Erythroblast (primary cell): ENCODE measurements at places on chromosomes 13 and 19.

GRCh38 chr13:32310134-32310706, 4.9 kb downstream of the ZAR1L start:
- DNase-seq = peak; percentile 70

DNA sequence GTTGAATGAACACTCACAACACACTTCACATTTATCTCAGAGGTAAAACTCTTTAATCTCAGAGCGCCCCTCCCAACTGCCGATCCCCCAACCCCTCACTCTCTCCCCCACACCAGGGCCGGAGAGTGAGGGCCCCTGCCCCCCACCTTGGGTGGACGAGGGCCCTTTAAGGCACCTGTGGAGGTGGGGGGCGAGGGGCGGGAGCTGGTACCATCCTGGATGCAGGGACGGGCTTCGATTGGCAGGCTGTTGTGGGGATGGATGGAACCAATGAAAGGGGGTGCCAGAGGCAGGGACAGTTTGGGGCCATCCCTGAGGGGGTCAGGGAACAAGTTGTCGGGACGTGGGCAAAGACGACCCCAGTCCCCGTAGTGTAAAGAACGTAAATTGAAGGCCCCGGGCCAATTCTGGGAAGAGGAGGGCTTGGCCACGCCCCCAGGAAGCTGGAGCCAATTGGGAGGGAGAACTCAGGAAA, 1.7 kb upstream of the PNKP start:
- no peak for DNase-seq

DNA sequence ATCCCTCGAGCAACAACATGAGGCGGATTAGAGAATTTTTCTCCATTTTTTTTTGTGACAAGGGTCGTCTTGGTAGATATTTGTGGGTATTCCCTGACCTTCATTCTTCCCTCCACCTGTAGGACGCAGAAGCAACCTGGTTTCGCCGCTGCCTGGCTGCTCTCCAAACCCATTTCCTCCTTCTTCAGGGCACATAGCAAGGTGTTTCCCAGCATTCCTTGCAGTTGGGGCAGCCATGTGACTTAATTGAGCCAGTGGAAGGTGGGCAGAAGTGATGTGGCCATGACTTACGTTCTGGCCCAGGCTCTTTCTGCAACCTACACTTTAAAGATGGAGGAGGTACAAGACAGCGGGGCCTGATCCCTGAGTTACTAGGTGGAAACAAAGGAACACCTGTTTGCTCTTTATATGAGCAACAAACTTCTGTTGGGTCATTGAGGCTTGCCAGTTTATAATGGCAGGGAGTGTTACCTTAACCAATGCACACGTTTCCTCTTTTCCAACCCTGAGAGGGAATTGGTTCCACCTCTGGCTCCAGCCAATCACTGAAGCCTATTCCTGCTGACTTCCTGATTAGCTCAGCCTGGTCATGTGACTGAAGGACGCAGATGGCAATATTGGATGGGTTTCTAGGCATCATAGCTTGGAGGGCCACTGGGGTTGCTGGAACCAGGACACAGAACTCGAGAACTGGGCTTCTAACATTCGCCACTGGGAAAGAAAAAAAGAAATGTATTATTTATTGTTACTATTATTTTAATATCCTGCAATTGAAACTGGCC, 30.8 kb upstream of the ZNRF4 start:
- no peak for DNase-seq

GRCh38 chr19:10209315-10209714, 14.6 kb upstream of the DNMT1 start:
- no peak for DNase-seq

- DNase-seq = no peak
Observed at GRCh38 chr13:76684336-76684735, 201.9 kb downstream of the KCTD12 start.

GRCh38 chr13:67966065-67966464, 735.9 kb upstream of the PCDH9 start:
- no peak for DNase-seq

DNA sequence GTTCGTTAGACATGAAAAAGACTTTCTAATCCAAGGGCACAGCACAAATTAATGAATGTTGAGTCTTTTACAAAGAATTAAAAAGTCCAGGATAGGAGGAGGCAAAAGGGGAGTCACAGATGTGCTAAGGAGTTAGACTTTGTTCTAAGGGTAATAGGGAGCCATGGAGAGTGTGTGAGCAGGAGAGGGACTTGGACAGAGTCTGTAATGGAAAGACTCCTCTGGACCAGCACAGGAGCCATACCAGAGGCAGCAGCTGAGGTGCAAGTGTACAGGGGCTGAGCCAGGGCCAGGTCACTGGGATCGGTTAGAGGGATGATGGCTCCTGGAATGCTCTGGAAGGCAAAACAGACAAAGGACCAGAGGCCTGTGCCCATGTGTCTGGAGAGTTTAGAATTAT, 10.5 kb downstream of the GTPBP3 start:
- no peak for DNase-seq

DNA sequence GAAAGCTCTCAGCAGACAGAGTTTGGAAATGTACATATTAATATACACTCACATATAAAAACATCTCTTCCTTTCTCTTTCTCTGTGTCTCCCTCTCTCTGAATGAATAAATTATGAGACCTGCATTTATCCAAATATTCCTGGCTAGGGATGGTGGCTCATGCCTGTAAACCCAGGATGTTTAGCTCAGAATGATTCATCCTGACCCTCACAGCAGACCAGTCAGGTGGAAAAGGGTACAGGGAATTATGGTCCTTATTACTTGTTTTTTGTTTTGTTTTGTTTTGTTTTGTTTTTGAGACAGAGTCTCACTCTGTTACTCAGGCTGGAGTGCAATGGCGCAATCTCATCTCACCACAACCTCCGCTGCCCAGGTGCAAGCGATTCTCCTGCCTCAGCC, 71.1 kb downstream of the ZNF429 start:
- DNase-seq = no peak
